ENCODE measurements at places on chromosomes 7 and 10.

GRCh38 chr10:125265579-125265955 lies 105.2 kb upstream of the CTBP2 start:
- no peak for DNase-seq

DNA sequence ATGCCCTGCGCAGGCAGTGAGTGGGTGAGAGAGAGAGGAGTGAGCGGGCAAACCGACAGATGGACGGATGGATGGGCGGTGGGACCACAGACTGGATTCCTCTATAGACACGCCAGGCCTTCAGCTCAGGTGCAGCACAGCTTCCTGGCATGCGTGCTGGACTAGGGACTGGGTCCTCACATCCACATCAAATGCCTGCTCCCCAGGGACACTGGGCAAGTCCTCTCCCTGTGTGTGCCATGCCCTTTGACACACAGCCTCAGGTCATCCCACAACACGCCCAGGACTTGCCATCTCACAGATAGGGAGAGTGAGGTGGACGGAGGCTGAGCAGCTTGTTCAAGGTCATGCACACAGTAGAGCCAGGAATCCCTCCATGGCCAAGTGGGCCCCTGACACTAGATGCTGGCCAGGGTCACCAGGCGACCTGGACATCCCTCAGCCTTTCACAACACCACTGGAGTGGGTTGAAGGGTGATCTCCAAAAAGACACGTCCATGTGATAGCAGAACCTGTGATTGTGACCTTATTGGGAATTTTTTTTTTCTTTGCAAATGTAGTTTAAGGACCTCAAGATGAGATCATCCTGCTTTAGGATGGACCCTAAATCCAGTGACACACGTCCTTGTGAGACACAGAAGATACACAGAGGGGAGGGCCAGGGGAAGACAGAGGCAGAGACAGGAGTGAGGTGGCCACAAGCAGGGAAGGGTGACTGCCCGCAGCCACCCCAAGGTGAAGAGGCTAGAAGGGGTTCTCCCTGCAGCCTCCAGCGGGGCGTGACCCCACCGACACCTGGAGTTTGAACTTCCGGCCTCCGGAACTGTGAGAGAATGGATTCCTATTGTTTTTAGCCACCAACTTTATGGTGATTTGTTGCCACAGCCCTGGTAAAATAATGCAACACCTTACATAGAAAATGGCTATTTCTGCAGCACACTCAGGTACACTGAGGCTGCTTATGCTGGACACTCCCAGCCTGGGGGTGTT lies 155.0 kb upstream of the CHST15 start:
- no peak for DNase-seq

GRCh38 chr7:99094401-99094800 lies 49.5 kb downstream of the SMURF1 start:
- no peak for DNase-seq

DNA sequence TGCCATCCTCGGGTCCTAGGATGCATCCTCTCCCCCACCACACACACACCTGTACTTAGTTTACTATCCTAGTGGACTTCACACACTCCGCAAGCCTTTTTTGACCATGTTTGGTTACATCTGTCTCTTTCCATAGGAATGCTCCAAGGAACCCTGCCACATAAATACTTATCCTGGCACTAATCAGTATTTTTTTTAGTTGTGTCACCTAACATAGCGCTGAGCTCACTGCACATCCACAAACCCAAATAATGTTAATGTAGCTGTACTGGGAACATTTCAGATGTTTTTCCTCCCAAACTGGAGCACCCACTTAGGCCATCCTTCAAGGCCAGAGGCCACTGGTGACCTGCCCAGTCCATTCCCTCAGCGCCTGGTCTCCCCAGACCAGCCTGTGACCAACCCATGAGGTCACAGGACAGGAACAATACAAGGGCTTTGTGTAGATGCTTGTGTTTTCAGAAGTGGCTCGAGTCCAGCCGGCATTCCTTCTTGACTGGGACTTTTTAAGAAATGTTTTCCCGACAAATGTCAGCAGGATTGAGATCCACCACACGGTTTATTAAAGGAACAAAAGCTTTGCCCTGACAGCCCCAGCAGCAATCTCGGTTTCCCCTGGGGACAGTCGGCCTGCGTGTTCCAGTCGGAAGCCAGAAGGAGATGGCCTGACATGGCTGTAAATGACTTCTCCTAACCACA lies 181.4 kb downstream of the JCAD start:
- DNase-seq, result no peak

GRCh38 chr10:133465191-133465949 lies 11.6 kb downstream of the SCART1 start:
- no peak for DNase-seq

- DNase-seq, result no peak
These were observed 254.8 kb upstream of the CTBP2 start for GRCh38 chr10:125415006-125415633.

DNA sequence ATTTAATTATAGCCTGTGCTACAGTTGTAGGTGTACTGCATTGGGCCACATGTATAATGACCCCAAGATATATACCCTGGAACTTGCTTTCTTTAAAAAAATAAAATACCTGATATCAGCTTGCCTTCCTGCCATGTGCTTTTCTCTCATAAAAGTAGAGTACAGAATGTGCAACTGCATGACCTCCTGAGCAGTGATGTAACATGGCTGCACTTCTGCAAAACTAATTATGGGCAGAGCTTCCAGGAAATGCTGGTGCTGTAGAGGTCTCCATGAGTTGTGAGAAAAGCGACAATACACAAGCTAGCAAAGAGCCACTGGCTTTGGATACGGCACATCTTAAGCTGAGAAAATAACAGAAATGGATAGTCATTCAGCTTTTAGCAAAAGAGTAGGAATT lies 6.5 kb upstream of the ERLIN1 start:
- DNase-seq, result no peak

DNA sequence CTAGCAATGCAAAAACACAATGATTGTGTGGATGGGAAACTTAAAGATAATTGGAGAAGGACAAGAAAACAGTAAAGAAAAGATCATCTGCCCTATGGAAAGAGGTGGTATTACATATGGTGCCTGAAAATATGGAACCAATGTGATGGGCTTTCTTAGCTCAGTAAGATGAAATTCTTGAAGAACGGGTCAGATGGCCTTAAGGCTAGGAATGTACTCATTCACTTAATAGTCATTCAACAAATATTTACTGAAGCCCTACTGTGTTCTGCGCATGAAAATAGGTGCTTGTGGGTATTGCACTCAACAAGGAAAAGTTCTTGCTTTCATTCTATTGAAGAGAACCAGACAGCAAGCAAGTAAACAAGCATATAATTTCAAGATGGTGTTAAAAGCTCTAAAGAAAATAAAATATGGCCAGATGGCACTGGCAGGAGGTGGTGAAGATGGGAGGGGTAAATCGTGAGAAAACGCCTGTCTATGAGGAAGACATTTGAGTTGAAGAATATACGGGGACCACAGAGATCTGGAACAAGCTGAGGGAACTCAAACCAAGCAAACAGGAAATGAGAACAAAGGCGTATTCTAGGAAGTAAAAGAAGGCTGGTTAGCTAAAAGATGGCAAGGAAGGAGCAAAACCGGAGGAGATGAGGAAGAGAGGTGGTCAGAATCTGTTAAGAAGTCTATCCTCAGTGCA lies 179.7 kb downstream of the ANK3 start:
- DNase-seq, result no peak

GRCh38 chr10:44039599-44039998 lies 345.3 kb downstream of the CXCL12 start:
- DNase-seq, result no peak

DNA sequence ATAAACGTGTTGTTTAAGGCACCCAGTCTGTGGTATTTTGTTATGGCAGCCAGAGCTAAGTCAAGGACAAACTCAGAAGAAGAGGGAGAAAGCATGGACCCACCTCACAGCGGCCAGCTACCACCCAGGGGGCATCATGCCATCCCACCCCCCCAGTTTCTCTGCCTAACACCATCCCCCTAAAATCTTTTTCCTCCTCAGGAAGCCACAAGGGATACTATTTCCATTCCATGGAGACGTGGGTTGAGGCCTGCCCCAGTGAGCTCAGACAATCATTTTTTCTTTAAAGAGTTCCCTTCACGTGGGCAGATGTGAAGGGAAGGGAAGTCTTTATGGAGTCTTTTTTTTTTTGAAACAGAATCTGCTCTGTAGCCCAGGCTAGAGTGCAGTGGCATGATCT lies 131.8 kb downstream of the FGFR2 start:
- no peak for DNase-seq

GRCh38 chr10:384538-385305 lies 249.5 kb downstream of the ZMYND11 start:
- no peak for DNase-seq

- no peak for DNase-seq
These were observed 954.3 kb downstream of the CNTNAP2 start for GRCh38 chr7:147070886-147071285.

DNA sequence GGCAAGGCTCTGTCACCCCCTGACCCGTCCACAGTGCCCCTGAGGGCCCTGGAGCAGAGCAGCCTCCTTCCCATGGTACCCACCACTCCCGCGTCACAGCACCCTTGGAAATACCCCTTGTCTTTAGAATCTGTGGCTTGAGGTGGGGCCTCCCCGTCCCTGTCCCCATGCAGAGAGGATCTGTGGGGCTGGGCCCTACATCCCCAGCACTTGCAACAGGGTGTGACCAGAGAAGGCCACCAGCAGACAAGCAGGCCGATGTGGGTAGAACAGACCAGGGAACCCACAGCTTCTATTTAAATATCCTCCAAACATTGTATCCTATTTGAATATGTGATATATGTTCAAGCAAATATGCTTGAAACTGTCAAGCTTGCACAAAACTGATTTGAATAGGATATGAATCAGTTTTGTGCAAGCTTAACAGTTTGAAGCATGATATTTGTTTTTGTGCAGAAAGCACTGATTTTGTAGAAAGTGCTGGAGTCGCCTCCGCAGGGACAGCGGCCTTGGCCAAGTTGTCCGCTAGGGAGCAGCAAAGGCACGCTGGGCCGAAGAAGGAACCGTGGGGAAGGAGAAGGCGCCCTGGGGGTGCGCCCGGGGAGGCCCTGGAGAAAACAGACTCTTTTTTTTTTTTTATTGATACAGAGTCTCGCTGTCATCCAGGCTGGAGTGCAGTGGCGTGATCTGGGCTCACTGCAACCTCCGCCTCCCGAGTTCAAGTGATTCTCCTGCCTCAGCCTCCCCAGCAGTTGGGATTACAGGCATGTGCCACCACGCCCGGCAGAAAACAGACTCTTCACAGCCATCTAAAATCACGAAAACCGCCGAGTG lies 2.2 kb downstream of the CFAP46 start:
- peak; percentile 73 for DNase-seq

GRCh38 chr10:6590100-6590499 lies 10.0 kb upstream of the PRKCQ start:
- no peak for DNase-seq

GRCh38 chr7:128859232-128860157 lies 3.2 kb upstream of the ATP6V1F start:
- no peak for DNase-seq

DNA sequence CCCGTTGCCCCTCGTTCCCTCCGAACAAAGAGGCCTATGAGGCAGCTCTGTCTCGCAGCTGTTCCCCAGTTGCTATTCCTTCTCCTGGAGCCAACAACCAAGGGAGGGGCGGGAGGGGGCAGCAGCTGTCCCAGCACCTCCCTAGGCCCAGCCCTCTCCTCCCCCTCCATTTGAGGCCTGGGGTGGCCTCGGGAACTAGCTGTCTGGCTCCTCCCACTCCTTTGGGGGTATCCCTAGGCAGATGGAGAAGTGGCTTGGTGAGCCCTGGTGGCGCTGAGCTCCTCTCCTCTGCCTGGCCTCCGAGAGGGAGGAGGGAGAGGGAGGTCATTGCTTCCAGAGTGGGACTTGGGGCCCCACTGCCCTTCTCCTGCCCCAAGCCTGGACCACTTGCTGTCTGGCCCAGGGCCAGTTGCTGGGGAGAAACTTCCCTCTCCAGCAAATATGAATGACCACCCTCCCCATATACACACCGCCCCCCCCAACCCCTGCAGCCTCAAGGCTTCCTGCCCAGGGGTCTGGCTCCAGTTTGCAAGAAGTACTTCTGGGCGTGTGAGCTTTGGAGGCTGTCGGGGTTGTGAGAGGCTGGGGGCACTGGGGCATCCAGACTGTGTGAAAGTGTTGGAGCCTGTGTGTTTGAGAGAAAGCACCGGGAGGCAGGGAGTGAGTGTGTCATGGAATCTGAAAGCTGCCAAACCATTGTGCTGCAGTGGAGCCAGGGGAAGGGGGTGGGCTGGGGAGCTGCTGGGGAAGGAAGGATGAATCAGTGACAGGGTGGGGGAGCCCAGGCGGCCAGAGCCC lies 3.1 kb downstream of the FLNC start:
- DNase-seq, result no peak

DNA sequence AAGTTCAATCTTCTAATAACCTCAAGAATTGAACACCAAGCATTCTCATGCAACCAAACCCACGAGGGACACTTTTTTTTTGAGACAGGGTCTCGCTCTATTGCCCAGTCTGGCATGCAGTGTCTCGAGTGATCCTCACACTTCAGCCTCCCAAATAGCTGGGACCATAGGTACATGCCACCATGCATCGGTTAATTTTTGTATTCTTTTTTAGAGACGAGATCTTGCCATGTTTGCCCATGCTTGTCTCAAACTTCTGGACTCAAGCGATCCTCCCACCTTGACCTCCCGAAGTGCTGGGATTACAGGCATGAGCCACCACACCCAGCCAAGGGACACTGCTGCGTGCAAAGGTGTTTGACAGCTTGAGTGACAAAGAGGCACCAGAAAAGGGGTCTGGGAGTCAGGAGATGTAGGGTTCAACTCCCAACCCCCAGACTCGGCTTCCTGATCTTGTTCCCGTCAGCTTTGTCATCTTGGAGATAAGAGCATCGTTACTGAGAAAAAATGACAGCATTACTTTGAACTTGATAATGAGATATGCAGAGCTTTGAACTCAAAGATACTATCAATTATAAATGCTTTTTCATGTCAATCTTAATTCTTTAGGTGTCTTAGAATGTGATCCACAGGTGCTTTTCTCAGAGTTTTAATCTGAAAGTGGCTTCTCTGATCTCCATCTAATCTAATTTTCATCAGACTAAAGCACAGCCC lies 1.6 kb upstream of the CYTH3 start:
- DNase-seq, result no peak

DNA sequence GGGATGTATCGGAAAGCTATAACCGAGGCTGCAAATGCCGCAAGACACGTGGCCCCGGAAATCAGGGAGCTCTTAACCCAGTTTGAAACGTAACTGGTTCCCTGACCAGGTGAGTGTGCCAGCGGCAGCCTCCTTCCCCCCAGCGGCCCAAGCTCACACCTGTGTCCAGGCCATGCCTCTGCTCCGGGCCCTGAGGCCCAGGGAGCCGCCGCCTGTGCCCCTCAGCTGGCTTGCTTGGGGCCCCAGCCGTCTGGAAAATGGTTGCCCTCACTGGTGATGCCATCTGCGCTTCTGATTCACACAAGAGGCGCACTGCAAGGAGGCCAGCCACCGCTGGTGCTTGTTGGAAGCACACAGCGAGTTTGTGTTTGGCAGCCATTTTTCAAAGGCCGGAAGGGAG lies 9.2 kb downstream of the PWWP2B start:
- no peak for DNase-seq
